Chondrocyte (in vitro differentiated cells): ENCODE measurements at places on chromosomes 7 and 10.

DNA sequence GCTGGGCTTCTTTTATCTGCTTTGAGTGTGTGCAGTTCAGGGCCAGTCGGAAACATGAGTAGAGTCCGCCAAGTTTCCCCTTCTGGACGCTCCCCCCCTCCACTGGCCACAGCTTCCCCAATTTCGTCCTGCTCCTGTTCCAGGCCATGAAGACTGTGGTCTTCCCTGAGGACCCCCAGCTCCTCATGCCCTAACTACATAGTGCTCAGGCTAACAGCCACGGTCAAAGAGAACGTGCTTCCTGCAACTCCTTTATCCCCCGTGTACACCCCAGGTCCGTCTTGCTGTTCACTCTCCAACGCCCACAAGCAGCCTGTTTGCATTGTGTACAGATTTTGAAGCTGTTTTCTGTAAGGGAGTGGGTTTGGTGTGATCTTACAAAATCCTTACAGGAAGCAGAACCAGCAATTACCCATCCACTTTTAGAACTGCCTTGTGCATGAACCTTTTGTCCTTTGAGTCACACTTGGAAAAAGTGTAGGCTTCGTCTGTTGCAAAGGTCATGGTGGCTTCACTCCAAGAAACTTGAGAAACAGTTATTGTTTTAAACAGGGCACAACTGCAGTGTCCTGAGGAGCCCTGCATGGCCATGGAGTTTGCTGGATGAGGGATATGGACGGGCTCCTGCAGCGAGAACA, 77.0 kb upstream of the FAM20C start:
- no peak for DNase-seq

DNA sequence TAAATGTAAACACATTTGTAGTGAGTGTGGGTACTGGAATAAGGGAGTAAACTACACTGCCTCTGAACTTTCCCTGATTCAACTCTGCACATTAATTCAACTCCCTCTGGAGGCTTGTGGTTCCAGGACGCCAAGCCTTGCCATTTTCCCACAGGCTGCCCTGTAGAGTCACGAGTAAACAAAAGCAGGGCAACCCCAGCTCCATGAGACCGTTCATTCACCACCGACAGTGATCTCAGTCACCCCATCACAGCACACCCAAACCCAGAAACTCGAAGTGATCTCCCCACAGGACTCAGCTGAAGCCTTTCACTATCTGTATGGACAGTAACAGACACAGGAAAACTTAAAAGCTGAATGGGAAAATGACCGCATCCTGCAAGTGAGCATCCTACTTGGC, 218.8 kb upstream of the FRMD4A start:
- no peak for DNase-seq

DNA sequence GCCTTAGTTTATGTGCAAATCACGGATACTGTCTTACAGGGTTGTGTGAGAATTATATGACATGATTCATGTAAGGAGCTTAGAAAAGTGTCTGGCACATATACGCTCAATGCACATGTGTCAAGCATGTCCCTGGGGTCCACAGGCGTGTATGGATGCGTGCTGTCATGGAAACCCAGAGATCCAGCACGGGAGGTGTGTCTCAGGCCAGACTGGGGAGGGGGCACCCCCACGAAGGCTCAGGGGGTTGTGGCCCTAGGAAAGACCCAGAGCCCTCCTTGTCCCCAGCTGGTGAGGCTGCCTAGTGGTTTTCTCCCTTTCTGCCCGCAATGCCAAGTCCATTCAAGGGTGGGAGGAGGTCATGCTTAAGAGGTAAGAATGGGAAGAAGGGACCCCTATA, 9.1 kb downstream of the BTBD16 start:
- no peak for DNase-seq

DNA sequence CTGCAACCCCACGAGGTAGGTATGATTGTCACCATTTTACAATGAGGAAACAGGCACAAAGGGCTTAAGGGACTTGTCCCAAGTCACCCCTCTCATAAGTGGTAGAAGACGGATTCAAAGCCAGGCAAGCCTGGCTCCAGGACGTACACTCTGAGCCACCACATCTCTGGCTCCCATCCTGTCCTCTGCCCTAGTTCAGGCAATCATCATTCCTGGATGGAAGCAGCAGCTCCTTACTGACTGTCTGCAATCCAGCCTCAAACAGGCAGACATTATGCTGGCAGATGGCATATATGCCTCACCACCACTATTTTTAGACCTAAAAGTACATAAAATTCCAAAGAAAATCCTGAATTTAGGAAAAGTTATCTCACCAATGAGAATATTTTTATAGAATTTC, 100.7 kb downstream of the USP6NL start:
- no peak for DNase-seq

GRCh38 chr7:133026210-133026859, 55.6 kb downstream of the CHCHD3 start:
- DNase-seq, result no peak

DNA sequence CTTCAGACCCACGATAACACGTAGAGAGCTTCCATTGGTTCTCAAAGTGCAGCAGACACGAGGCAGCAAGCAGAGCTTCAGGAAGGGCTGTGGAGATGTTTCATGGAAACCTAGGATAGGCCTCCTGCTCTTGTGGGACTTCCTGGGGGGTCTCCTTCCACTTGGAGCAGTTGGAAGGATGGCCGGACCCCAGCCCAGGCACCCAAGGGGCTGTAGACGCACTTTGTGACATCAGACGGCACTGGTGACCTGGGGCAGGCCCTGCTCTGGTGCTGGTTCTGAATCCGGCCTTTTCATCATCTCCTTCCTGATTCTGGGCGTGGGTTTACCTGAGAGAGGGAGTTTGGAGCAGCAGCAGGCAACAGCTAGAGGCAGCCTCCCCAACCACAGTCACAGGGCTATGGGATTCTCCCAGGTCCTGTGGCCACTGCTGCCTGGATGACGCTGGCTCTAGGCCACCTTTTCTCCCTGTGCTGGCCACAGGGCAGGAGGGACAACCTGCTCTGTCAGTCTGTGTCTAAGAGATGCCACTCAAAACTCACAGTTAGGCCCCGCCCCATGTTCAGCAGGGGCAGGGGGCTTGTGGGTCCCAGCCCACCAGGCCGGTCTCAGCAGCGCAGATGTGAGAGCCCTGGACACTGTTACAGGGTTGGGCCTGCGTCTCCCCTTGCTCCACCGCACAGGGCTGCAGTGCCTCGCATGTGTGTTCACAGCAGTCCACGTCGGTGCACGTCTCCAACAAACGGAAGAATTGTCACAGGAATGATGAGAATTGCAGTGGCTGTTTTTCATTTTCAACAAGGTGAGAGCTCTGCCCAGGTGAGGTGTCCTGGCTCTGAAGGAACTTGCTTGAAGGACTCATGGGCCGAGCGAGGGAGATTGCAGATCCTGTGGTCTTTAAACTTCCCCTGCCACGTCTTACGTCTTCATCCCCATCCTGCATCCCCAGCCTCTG, 569.3 kb downstream of the TCERG1L start:
- no peak for DNase-seq

GRCh38 chr7:27434756-27435400, 192.3 kb downstream of the EVX1 start:
- DNase-seq, result no peak

- no peak for DNase-seq
Observed at GRCh38 chr10:80356563-80356988, at the start of the genes DYDC1 and DYDC2. Gene DYDC1, minus strand, starts transcription at chr10:80356755. Its CDS starts 4,154 bp downstream, at chr10:80352601. Gene DYDC2, plus strand, starts transcription at chr10:80356781. Its CDS starts 5,663 bp downstream, at chr10:80362444.

- no peak for DNase-seq
Observed at GRCh38 chr10:48611133-48611532, 6.3 kb upstream of the ARHGAP22 start.

DNA sequence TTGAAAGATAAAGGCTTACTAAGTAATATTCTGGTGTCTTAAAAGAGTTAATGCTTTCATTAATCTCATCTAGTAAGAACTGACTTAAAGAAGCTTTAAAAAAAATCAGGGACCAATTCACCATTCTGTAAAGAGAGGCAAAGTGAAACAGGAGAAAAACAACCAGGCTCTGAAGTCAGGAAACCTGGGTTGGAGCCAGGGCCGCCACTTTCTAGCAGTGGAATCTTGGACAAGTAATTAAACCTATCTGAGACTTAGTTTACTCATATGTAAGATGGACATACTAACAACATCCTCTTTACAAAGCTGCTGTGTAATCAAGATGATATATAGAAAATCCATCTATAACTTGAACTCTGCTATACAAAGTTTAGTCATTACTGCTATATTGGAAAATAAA, 154.1 kb downstream of the RNLS start:
- DNase-seq, result no peak

- DNase-seq, result no peak
Observed at GRCh38 chr7:150745086-150745485, 7.9 kb downstream of the GIMAP5 start.

GRCh38 chr10:42744134-42744701, 38.4 kb upstream of the BMS1 start:
- DNase-seq, result no peak

GRCh38 chr10:241451-241850, 106.2 kb downstream of the ZMYND11 start:
- DNase-seq, result no peak

GRCh38 chr10:47294057-47294456, 5.9 kb upstream of the GDF10 start:
- DNase-seq, result no peak

GRCh38 chr7:130352194-130353074, 7.8 kb downstream of the CPA5 start:
- no peak for DNase-seq

DNA sequence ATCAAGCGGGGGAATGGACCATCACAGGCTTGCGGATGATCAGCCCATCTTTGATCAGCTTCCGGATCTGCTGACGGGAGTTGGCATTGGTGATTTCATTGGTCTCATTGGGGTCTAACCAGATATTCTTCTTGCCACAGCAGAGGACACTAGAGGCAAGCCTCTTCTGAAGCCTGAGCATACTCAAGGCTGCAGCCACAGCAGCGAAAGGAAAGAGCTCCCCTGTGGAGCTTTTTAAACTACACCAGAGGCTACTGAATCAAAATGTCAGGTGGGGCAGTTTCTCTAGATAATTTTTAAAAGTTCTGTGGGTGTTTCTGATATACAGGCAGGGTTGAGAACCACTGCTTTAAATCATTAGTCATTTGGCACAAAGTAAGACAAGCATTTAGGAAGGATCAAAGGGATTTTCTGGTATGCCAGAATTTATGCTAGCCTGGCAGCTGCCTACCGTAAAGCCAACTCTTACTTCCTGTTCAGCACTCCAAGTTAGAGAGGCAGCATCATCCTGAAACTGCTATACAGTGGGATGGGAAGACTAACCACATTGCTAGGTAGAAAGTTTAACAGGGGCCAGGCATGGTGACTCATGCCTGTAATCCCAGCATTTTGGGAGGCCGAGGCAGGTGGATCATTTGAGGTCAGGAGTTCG, 7.0 kb downstream of the NAPEPLD start:
- DNase-seq, result no peak

- no peak for DNase-seq
Observed at GRCh38 chr10:100482181-100482833, 19.5 kb downstream of the WNT8B start.

DNA sequence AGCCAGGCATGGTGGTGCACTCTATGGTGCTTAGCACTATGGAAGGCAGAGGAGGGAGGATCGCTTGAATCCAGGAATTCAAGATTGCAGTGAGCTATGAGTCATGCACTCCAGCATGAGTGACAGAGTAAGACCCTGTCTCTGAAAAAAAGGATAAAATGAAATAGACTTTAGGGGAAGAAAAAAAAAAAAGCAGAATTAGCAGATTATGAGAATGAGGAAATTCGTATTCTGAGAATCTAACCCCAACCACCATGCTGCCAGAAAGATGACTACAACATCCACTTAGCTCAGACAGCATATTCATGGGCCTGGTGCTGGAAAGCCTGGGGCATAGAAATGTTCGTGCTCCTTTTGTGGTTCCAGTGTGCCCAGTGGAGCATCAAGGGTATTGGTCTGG, 63.3 kb downstream of the TMEM26 start:
- no peak for DNase-seq

GRCh38 chr7:33191340-33191739, 62.0 kb downstream of the BBS9 start:
- DNase-seq, result no peak

DNA sequence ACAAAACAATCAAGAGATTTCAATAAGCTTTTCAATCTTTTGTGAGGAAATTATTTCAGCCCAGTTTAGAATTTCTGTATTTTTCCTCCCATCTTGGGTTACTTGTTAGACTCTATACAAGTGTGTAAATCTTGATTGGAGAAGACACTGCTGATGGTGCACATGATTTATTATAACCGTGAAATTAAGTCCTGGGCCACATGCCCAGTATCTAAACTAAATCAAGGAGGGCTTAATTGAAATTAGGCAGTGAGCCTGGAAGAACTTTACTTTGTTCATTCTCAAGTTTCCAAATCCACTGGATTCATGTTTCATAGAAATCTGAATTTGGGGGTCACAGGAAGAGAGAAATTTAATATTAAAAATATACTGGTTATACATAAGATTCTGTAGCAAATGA, 44.5 kb downstream of the CSTF2T start:
- DNase-seq, result no peak

DNA sequence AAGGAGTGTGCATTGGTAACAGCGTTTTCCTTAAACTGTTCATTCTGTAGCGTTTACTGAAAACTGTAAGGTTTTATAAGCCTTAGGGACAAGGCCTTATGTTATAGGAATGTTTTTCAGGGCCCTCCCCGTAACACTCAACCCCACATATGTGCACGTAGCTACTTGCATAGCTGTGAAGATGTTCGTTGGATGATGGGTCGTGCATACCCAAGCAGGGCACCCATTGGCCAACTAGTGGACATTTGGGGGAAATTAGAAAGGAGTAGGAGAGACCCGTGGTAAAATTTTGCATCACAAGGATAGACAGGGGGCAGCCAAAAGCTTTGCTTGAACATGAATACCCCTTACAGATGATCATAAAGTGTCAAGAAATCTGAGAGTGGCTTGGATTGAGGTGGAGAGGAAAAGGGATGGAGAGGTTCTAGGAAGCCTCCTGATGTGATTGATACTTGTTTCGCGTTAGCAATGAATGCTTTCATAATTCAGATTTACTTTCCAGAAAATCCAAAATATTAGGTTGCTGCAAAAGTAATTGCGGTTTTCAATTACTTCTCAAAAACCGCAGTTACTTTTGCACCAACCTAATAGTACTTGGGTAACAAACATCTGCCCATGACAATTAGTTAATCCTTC, 878 bp downstream of the SEC61A2 start:
- DNase-seq, result no peak

DNA sequence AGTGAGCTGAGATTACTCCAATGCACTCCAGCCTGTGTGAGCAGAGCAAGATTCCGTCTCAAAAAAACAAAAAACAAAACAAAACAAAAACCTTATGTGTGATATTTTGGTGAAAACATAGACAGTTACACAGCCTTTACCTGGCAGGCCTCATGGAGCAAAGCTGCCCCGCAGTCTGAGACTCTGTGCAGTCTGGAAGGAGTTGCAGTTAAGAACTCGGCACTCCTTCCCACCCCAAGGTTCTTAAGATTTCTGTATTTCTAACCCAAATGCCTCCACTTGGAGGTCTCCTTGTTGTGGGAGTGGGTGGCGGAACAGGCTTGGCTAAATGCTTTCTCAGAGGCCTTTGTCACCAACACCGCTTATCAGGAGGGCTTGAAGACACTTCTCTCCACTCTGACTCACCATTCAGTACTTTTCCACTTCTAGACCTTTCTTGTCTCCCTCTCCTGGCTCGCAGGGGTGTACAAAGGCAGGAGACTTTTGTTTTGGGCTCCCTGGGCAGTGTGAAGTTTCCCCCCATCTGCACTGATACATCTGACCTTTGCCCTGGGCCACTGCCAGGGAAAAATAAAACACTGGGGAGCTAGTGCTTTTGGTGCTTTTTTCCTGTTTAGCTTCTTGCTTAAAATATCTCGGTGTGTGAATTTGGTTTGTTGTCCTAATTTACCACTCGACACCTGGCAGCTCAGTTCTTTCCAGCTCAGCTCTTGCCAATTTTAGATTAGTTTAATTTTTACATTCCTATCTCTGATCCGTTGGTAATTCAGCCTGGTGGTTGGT, 51.3 kb upstream of the MAGI2 start:
- no peak for DNase-seq
